ENCODE measurements at places on chromosomes 4 and X.

- no peak for DNase-seq
These were observed 62.3 kb downstream of the ACOX3 start for GRCh38 chr4:8378101-8378724.

DNA sequence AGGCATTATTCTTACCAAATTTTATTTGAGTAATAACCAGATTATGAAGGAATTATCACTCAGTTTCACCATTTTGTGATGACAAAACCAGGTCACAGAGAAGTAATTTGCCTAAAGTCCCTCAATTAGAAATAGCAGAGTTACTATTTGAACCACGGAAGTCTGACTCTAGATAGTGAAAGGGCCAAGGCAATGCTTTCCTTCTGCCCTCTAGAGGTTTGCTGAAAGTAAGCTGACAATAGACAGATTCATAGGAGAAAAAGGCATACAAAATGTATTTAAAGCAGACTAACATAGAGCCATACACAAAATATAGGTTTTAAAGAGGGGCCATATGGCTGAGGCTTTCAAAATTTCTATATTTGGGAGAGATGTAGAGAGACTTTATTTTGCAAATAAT, 43.1 kb downstream of the CXXC4 start:
- DNase-seq, result no peak

- DNase-seq, result peak; percentile 9
These were observed 46.0 kb upstream of the TMPRSS11F start for GRCh38 chr4:68175562-68176155.

- no peak for DNase-seq
These were observed 8.9 kb downstream of the COPS4 start for GRCh38 chr4:83043801-83044407.

GRCh38 chr4:139728840-139729239, 63.2 kb downstream of the MGST2 start:
- peak; percentile 61 for DNase-seq

DNA sequence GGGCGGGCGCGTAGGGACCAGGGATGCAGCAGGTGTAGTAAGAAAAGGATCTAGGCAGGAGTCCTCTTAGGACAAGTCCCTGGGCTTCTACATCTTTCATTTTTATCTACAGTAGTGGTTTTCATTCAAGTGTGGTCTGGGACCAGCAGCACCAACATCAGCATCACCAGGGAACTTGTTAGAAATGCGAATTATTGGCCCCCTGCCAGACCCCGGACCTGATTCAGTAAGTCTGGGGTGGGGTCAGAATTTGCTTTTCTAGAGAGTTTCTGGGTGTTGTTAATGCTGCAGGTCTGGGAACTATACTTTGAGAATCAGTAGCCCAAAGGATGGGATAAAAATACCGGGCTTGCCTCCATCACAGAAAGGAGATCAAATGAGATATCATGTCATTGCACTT, 1.3 kb upstream of the PCYT1B start:
- DNase-seq, result no peak

DNA sequence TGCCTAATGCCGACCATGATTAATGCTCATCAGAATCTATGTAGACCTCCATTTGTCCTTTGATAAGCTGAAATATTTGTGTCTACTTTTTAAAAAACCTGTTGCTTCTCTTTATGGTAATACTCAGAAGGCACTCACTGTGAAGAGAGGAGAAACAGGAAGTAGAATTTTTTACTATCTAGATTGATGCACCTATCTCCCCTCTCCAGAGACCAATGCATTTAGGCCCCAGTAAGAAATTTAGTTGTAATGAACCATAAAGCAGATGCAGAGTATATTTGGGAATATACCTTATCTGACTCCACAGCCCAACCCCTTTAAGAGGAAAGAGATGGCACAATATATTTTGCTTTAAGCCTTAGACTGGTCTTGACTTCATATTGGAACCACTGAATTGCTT, 11.1 kb downstream of the TBL1X start:
- DNase-seq, result no peak

DNA sequence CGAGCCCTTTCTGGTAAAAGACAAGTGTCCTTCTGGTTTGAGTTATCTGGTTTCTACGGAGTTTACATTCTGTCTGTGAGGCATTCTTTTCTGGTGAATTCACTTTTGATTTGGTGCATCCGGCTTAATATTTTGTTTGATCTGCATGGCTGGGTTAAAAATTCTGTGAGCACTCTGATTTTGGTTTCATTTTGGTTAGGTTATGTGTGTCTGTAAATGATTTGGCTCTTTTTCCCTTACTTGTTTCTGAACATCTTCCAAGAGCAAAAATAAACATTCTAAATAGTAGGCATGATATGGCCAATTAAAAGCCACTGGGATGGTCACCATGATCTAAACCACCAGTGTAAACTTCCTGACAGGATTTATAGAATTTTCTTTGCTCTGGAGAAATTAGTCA, 85.7 kb upstream of the PTPN13 start:
- no peak for DNase-seq

GRCh38 chrX:41391606-41392005, 55.5 kb upstream of the NYX start:
- no peak for DNase-seq

- DNase-seq, result no peak
These were observed 772 bp upstream of the FBXW7 start for GRCh38 chr4:152536545-152537182.

DNA sequence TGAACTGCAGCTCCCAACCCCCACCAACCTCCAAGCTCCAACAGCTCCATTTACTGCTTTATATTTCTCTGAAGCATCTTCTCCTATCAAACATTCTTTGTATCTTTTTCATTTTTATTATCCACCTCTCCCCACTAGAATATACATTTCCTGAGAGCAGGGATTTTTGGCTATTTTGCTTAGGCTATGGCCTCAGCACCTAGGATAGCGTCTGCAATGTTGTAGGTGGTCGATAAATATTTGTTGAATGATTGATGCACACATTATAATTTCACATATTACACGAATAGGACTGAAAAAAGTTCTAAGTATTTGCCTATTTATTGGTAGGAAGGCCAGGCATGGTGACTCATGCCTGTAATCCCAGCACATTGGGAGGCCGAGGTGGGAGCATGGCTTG, 658.7 kb upstream of the DIPK2B start:
- DNase-seq, result no peak

- no peak for DNase-seq
These were observed 5.2 kb downstream of the HTT start for GRCh38 chr4:3079694-3080123.

DNA sequence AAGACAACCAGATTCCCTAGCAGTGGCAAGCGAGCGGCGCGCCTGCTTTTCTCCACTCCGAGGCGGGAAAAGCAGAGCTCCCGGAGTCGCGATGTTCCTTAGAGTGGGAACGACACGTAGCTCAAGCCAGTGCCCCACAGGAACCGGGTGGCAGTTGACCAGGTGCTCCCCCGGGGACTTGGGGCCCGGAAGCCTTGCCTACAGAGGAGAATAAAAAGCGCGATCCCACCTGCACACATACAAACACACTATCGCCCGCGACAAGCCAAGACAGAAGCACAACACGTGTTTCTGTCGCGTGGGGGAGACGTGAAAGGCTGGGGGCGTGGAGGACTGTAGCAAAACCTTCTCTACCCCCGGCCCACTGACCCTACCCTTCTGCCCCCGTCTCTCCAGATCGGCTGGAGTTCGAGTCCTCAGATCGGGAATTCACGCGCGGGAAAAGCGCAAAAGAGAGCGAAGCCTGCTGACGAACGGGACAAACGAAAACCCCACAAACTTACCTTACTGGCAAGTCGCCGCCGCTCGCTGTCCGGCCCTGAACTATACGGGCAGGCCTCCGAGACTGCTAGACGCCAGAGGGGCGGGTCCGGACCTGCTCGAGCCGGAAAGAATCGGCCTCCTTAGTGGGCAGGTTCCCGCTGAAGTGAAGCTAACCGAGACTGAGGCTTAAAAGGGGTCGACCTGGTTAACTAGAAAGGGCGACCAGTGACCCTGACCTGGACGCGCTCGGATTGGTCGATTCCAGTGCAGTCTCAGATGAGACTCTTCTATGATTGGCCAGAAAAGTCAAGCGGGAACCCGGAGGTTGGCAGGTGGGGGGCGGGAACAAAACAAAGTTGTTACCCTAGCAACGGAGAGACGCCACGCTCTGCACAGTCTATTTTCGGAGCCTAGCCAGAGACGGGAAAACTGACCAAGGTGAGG, at the start of the genes DNAAF6 and NUP62CL:
Gene DNAAF6 (plus strand): TSS at position 842 of the 927 bp plus-strand sequence. CDS start 6,265 bp downstream, outside the sequence.
Gene NUP62CL (minus strand): TSS at position 664 of the 927 bp plus-strand sequence. CDS start 31,287 bp downstream, outside the sequence.
- DNase-seq, result peak; percentile 38

DNA sequence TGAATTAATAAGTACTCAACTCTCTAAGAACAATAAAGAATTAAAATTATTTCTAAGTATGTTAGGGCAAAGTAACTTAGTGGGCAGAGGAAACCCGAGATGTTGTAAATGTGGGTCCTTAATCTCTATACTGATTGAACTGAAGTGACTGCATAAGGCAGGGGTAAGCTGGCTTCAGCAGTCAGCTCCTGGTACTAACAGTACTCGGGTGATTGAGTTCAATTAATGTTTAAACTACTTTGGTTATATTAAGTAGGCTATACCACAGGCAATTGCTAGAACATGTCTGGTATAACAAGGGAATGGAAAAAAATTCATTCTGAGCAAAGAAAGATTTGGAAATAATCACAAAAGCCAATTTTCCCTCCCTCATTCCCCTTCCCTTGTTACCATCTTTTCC, 90.7 kb downstream of the LNX1 start:
- DNase-seq, result no peak

DNA sequence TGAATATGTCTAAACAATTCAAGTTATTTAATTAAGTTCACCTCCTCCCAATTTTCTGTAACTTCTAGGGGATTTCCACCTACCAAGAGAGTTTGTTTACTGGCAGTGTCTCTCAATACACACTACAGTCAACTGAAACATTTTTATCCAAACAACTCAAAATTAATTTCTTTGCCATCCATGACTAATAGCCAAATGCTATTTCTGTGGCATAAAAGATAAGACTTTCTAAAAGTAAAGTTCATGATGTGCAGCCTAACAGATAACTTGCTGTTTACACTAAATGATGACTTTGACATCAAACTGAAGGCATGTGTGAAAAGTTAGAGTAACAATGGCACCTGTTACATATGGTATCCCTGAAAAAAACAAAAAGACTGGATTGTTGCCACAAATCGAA, 7.3 kb downstream of the TAB3 start:
- DNase-seq, result no peak

GRCh38 chr4:19239565-19239964, 1012.1 kb upstream of the SLIT2 start:
- DNase-seq, result no peak

- no peak for DNase-seq
These were observed 1314.7 kb downstream of the FSTL5 start for GRCh38 chr4:160848901-160849760.

GRCh38 chr4:152064282-152064681, 303.5 kb upstream of the GATB start:
- no peak for DNase-seq

DNA sequence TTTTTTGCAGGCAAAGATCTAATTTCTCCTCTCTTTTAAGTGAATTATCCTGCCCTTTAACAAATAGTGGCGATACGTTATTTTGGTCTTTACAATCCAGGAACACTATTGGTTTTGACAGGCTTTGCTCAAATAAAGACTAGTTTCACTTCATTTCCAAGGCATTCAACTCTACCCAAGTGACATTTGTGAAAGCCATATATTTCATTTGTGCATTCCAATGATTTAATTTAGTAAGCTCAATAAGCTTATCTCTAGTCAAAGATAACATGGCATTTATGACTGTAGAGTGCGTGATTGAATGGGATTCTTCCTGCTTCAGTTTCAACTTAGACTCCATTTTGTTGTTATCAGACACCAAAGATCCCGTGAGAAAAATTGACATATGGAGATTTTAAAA, 959.8 kb downstream of the ADGRL3 start:
- no peak for DNase-seq

DNA sequence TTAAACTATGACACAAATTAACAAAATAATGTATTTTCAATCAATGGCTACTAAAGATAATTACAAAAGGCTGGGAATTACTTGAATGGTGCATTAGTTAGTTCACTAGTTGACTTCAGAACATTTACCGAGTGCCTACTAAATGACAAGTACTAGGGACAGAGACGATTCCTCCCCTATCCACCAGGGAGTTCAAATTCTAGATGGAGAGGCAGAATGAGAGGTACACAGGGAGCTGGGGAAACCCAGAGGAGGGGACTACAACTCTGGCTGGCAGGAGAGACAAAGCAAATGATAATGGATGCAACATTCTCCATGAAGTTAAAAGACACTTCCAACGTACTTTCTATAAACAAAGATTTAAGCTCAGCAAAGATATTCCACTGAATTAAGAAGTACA, 43.1 kb upstream of the MCF2 start:
- no peak for DNase-seq
